ENCODE measurements at places on chromosomes 2 and 18.

DNA sequence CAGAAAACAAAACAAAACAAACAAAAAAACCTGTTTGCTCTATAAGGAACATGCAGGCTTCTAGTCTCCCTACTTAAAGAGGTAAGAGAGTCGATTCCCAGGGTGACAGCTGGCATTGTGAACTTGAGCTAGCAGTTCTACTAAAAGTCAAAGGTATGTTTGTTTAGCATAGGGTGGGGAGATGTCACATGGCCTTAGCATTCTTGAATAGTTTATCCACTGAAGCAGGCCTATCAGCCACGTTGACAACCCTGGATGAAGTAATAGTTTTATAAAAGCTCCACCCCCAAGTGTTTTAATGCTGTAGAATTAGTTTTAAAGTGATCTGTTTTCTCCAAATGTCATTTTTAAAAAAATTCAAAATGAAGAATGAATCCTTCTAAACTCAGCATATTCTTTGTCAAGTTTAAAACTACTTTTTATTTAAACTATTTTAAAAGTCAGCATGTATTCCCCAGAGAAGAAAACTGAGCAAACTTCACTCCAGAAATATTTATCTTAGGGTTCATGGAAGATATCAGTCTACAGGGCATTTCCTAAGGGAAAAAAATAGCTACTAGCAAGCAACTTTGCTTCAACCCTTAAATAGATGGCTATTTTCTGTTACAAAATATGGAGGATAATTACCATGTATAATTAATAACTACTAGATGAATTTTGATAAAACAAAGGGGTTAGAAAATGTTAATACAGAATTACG, 1.7 kb downstream of the MYOM1 start:
- no peak for DNase-seq

DNA sequence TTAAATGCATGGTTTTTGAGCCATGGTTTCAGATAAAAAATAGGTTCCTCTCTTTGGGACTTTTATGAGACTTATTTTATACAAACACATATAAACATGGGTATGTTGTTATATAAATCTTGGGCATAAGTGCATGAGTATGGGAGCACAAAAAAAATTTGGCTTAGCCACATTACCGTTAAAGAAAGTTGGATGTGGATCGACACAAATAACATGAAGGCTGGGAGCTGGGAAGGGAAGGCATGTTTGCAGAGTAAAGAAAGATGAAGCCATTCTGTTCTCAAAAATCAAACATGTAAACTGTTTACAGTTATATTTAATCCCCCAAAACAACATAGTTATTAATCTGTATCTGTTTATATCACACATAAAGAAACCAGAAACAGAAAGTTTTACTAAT, 313.8 kb downstream of the NRXN1 start:
- no peak for DNase-seq

DNA sequence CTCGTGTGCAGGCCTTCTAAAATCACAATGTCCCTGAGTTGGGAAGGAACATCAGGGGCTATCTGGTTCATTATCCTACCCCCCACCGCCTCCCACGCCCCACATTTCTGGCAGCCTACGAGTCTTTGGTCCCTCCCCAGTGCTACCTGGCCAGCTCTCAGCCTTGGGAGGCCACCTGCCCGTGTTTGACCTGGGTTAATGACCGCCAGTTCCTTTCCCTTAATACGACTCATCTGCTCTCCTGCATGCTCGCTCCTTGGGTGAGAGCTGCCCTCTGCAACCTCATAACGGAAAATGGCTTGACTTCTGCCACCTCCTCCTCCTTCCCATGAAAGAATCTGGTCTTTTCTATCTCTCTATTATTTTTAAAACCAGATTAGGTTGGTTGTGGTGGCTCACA, 112.5 kb downstream of the NEDD4L start:
- DNase-seq = no peak

- no peak for DNase-seq
These were observed 190.9 kb downstream of the PID1 start for GRCh38 chr2:229080172-229080571.

DNA sequence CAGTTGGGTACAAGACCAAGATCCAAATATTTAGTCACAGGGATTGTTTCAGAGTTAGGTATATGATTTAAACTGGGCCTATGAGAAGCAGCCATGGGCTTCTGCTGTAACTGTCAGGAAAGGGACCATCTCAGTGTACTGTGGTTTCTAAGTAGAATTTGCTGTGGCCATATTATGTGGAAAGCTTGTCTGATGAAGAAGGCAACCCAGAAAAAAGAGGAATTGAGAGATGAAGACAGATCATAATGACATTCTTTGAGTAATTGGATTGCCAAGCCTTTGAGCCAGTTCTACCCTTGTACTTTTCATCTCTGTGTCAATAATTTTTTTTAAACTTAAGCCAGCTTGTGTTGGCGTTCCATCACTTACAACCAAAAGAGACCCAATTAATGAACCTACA, 259.6 kb downstream of the NUP35 start:
- no peak for DNase-seq

GRCh38 chr18:55047546-55047945, 88.3 kb upstream of the CCDC68 start:
- no peak for DNase-seq

- no peak for DNase-seq
These were observed 69.9 kb downstream of the UXS1 start for GRCh38 chr2:106124106-106124756.

- no peak for DNase-seq
These were observed 52.0 kb downstream of the FTCDNL1 start for GRCh38 chr2:199798831-199799580.

- DNase-seq = no peak
These were observed 71.2 kb downstream of the MAP4K4 start for GRCh38 chr2:101768556-101769220.

- DNase-seq = no peak
These were observed 173.0 kb downstream of the CTIF start for GRCh38 chr18:48711651-48712486.

DNA sequence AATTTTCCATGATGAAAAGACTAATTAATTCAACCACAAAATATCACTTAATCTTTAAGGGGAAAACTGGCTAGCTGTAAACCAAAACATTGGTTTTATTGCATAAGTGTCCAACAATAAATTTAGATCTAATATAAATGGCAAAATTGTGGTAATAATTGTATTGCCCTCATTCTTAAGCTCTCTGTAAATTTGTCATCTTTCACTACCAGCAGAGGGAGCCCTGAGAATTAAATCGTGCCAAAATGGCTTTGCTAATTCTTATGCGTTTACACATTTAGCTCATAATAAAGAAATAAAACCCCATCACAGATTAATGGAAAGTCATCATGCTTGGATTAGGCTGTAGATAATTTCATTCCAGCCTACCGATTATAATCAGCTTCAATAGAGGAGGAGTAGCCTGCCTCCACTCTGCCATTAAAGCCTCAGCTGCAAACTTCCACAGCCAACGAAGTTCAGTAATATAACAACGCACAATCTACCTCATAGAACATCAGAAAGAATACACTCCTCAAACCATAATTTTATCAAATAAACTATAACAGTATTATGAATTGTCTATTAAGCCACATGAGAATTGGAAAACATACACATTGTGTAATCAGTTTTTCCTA, 70.0 kb upstream of the ATP5MC3 start:
- DNase-seq = no peak

- no peak for DNase-seq
These were observed 152.2 kb downstream of the INHBB start for GRCh38 chr2:120498121-120498520.

- no peak for DNase-seq
These were observed 373.0 kb downstream of the ZEB2 start for GRCh38 chr2:144146876-144147275.

DNA sequence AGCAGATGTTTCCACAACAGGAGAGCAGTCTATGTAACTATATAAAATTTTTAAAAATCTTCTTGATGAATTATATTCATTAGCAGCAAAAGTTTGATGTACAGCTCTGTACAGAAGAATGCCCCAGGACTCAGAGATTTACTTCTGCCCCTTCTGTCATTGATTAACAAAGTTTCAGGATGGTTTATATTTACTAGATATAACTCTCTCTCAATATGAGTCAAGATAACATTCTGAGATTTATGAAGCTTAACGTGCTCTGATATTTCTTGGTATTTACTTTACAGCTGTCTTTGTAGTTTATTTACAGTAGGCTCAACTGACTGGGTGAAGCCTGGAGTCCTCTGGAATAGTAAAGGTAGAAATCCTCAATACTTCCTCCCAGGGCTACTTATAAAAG, 93.6 kb upstream of the HNMT start:
- DNase-seq = no peak

GRCh38 chr2:221120643-221121042, 451.5 kb downstream of the EPHA4 start:
- no peak for DNase-seq

DNA sequence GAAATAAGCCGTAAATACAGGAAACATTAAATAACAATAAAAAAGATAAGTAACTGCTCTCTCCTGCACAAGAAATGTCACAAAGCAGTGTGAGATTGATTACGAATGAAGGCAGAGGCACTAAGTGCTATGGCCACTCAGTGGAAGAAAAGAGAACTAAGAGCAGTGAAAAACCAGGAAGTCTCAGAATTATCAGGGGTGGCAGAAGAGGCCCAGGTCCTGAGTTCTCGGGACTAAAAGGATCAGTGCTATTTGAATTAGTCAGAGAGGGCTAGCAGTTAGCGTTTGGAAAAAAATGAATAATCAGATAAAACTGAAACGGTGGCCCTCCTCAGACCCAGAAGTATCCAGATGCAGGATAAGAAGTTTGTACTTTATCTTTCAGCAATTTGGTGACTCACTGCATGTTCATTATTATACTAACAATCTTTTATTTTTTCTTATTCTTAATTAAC, 367.1 kb downstream of the ZEB2 start:
- DNase-seq = no peak

- no peak for DNase-seq
These were observed 6.1 kb downstream of the STK11IP start for GRCh38 chr2:219603771-219604170.

DNA sequence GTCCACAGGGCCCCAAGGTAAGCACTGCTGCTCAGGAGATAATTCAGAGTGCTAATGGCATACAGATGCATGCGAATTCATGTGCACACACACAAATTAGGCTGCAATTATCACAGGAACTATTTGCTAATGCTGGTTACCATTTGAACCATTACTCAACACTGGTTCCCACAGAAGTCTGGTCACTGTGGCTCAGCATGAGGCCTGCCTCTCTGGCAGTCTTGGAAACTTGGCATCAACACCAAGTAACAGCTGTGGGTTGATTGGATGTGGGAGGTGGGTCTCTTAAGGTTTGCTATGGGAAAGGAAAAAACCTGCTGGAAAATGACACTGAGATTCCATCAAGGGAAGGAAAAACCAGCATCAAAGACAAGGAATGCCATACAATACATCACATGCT, 105.0 kb downstream of the CELF4 start:
- no peak for DNase-seq

- DNase-seq = no peak
These were observed 42.8 kb upstream of the OTOS start for GRCh38 chr2:240183006-240183874.

DNA sequence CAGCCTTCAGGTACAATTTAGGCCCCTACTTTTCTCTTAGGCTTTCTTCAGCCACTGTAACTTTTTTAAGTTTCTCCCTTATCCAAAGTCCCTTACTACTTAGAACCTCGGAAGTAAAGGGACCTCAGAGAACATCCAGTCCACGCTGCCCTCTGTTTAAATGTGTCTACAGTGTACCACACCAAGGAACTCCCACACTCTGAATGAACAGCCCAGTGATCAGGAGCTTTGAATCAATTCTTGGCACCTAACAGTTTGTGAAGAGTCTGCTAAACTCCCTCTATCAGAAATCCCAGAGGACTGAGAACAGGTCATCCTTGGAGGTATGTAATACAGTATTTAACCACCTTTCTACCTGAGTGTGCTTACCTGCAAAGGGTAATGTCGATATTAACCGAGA, 11.6 kb upstream of the MALT1 start:
- DNase-seq = no peak

- DNase-seq = no peak
These were observed 159.4 kb upstream of the GCFC2 start for GRCh38 chr2:75870133-75870532.

DNA sequence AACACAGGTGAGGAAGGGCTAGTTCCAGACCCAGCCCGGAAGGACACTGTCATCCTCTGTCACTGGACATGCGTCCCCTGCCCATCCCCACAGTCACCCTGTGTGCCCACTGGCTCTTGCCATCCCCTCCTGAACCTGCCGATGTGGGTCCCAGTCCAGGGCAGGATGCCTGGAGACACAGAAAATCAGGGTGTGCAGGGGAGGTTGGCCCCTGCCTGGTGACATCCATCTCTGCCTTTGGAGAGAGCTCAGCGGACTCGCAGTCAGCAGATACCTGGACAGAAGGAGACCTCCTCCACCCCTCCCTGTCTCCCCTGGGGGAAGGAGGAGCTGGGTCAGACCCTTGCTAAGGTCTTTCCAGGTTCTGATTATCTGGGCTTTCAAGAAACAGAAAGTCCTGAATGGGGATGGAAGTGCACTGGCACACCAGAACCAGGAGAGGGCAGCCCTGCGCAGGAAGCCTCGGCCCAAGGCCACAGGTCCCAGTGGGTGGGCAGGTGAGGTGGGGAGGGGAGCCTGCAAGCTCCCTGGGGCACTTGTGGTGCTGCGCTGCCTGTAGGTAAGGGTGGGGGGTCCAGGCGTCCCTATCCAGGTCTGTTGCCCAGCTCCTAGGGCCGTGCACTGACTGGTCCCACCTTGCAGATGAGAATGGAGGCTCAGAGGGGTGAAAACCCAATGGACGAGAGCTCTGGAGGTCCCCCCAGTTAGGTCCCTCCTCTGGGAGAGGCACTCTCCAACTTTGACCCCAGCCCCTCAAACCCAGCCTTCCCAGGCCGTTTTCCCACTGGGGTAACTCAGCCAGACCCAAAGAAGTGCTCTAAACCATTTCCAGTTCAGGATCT, 9.7 kb upstream of the OTOS start:
- DNase-seq = peak; percentile 44

DNA sequence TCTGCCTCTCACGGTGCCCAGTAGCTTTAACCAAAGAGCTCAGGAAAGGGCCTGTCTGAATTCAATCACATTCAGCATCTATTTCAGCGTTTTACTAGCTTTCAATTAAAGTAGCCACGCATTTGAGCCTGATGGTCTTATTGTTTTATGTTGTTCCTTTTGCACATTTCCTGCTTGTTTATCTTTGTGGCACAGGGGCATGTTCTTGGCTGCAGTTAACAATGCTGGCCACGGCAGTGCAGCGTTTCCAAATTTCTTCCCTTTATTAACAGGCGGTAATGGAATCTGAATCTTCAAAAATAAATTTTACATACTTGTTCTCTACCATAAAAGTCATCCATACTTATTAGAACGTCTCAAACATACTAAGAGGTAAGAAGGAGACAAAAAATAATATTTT, 46.2 kb downstream of the HPCAL1 start:
- no peak for DNase-seq

GRCh38 chr18:8801263-8801901, 96.0 kb downstream of the MTCL1 start:
- no peak for DNase-seq

GRCh38 chr18:7987284-7987976, 420.3 kb downstream of the PTPRM start:
- DNase-seq = no peak

- DNase-seq = no peak
These were observed 594 bp downstream of the RAD51AP2 start for GRCh38 chr2:17517481-17518211.

- DNase-seq = no peak
These were observed 65.7 kb downstream of the MCFD2 start for GRCh38 chr2:46849721-46850556.

- DNase-seq = no peak
These were observed 28.7 kb upstream of the DCC start for GRCh38 chr18:52311331-52311730.
